Suppressor macrophage treated with lipopolysaccharide for 4 hours (primary cell): ENCODE measurements at places on chromosomes 4 and X.

- DNase-seq = no peak
Measured at GRCh38 chrX:10747975-10748374, 127.6 kb upstream of the MID1 start.

- no peak for DNase-seq
Measured at GRCh38 chrX:38126179-38126578, 94.5 kb downstream of the SRPX start.

DNA sequence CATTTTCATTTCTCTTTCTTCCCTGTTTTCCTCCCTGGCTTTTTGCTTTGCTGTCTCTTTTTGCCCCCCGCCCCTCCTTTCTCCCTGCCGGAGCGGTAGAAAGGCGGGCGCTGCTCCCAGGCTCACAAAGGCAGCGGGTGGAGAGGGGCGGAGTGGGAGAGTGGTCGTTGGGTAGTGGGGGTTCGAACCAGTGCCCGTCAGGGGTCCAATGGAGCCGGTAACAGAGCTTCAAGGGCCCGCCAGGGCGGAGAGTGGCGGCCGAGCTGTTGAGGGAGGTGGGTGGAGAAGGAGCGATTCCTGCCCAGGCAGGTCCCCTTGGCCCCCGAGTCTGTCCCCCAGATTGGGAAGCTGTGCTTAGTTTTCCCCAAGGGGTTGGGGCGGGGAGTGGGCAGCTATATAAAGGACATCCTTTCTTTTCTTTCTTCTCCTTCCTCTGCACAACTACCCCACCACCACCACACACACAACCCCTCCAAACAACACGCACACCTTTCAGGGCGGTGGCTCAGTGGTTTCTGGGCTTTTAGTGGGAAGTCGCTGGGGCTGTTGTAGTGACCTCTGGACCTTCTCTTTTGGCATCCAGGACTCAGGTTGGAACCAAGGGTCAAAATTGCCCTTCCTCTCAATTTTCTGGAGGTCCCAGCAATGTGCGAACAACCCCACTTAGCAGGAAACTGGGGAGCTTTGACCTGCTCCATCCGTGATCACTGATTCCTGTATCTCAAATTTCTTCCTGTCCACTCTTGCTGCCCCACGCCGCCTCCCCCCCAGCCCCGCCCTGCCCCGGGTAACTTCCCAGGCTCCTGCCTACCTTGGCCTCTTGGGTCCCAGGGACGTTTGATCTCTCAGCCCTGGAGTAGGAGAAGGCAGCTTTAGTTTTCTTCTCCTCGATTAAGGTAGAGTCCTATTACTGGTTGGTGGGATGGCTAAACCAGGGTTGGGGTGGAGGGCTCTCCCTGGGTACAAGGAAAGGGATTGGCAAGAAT lies 1.9 kb downstream of the EFNB1 start:
- DNase-seq = no peak

GRCh38 chrX:11064851-11065600 lies 46.1 kb upstream of the HCCS start:
- DNase-seq = no peak

GRCh38 chr4:39305912-39306677 lies 60.1 kb downstream of the RFC1 start:
- no peak for DNase-seq

DNA sequence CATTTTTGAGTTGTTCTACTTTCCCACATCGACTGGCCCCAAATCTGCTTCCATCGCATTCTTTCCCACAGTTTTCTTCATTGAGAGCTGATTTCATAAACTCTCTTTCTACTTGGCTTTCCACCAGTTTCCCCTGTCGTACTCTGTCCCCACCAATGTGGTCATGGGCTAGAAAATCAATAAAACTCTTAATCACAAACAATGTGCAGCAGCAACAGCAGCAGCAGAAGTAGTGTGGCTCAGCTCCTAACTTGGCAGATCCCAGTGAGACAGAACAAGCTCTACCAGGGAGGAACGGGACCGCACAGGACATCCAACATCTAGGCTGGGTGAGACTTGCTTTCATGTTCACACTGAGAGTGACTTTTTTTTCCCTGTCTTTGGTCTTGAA lies 3.1 kb upstream of the SETD7 start:
- no peak for DNase-seq

DNA sequence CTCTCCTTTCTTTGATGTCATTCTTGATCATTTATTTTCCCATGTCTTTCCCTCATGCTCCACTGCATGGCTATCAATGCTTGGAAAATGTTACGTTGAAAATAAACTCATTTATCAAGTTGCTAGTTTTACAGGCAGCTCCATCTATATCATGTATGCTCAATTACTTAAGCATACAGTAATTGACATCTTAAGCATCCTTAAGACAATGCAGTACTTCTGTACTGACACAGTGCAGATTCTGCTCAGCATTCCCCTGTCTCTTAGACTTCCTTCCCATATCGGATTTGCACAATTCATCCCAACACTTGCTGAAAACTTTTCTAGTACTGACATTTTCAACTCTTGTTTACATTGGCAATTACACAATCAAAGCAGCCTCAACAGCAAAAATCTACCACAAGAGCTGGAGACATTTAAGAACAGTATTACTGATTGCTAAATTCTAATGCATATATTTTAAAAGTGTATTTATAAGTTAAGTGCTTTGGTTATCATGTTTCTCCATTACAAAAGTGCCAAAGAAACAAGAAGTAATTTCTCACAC lies 165.6 kb downstream of the ATP10D start:
- no peak for DNase-seq

DNA sequence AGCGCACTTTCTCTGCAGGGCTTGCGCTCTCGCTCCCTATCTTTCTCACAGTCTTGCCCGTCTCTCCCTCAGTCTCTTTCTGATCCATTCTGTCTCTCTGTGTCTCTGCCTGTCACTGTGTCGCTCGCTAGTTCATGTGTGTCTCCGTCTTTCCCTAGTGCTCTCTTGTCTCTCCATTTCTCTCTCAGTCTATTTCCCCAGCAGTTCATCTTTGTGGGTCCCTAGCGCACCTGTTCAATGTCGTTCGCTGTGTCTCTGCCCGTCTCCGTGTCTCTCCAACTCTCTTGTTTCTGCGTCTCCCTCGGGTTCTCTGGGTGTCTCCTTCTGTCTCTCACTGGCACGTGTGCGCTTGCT lies 1.5 kb downstream of the GPR101 start:
- no peak for DNase-seq

DNA sequence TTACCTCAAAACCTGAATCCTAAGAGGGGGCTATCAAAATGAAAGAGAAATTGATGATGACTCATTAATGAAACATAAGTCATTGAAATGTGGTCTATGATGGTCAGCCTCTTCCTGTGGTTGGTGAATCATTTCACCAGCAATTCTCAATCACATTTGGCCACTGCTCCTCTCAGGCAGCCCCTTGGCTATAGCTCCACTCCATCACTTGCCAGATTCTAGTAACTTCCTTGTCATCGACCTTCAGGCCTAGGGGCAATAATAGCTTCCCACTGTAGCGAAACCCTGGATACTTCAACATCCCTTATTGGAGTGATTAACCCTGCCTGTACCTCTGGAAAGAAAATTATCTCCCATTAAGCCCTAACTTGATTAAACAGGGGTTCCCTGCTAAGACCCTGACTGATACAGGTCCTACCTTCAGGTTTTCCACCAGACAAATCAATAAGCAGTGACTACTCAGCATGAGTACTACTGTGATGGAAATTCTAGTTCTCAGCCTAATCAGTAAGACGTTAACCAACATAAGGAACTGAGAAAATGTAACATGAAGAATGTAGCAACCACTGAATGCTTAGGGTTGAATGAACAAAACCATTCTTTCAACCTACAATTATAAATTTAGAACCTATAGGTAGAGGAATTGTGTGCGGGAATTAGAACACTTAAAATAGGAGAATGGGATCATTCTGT lies 30.4 kb downstream of the ADH7 start:
- DNase-seq = peak; percentile 50

DNA sequence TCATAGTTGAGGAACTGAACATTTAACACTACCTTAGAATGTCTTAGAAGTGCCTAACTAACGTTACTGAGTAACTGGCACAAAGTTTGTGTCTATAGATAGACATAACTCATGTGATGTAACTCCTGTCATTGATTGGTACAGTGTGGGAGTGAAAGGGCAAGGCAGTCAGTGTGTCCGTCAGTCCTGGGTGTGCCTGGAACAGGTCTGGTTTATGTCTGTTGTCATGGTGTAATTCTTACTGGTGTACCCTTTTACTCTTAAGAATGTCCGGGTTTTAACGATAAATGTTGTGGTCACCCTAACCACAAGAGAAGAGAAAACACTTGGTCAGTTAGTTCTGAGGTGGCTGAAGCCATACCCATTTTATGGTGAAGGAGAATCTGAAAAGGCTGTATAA lies 93.1 kb upstream of the ESX1 start:
- no peak for DNase-seq

DNA sequence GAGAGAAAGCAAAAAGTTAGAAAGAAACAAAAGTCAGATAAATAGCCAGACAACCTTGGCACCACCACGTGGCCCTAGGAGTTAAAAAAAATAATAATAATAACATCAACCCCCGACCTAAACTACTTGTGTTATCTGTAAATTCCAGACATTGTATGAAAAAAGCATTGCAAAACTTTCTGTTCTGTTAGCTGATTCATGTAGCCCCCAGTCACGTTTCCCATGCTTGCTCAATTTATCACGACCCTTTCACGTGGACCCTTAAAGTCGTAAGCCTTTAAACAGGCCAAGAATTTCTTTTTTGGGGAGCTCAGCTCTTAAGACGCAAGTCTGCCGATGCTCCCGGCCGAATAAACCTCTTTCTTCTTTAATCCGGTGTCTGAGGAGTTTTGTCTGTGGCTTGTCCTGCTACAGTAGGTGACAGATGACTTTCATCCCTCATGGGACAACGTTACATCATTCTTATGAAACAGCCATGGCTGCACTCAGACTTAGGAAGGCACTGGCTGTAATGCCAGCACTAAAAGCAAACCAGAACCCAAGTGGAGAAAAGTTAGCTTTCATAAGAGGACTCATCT lies 520 bp downstream of the ACOX3 start:
- DNase-seq = peak; percentile 80

GRCh38 chr4:121739575-121739974 lies 25.4 kb downstream of the SMIM43 start:
- no peak for DNase-seq

- peak; percentile 73 for DNase-seq
Measured at GRCh38 chr4:76302826-76303438, 3.6 kb upstream of the STBD1 start.

- DNase-seq = no peak
Measured at GRCh38 chr4:81199831-81200230, 15.2 kb downstream of the PRKG2 start.

GRCh38 chrX:43860646-43861370 lies 21.4 kb downstream of the MAOB start:
- no peak for DNase-seq

GRCh38 chrX:139892512-139892911 lies 40.3 kb downstream of the ATP11C start:
- peak; percentile 29 for DNase-seq

DNA sequence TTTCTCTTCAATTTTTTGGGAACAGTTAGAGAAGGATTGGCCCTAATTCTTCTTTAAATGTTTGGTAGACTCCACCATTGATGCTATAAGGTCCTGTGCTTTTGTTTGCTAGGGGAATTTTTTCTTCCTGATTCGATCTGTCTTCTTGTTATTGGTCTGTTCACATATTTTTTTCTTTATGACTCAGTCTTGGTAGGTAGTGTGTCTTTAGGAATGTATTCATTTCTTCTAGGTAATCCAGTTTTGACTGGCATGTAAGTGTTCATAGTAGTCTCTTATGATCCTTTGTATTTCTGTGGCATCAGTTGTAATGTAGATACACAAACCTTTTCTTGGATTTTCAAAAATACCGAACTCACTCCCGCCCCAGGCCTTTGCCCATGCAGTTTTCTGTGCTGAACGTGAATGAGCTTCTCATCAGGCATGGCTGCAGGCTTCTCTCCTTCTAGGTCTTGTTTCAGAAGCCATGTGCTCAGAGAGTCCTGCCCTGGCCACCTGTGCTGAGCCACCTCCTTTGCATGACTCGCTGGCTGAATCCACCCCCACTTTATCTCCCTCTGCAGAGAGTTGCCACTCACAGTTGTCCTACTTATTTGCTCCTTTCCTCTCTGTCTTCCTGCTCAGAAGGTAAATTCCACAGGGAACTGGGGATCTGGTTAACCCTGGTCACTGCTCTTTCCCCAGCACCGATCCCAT lies 67.0 kb downstream of the STK32B start:
- no peak for DNase-seq

DNA sequence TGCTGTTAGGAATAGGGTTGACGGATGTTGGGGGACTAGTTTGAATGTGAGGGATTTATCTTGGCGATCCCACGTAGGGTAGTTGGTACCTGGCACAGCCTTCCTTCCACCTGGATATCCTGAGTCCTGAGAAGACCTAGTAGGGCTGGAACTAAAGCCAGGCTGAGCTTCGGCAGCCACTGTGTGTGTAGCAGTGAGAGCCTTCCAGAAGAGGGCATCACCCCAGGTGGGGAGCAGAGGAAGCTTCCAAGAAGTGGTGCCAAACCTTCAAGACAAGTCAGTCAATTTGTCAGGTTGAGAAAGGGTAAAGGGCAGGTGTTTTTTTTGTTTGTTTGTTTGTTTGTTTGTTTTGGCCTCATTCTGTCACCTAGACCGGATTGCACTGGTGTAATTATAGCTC lies 1.2 kb upstream of the FGFBP2 start:
- DNase-seq = no peak

DNA sequence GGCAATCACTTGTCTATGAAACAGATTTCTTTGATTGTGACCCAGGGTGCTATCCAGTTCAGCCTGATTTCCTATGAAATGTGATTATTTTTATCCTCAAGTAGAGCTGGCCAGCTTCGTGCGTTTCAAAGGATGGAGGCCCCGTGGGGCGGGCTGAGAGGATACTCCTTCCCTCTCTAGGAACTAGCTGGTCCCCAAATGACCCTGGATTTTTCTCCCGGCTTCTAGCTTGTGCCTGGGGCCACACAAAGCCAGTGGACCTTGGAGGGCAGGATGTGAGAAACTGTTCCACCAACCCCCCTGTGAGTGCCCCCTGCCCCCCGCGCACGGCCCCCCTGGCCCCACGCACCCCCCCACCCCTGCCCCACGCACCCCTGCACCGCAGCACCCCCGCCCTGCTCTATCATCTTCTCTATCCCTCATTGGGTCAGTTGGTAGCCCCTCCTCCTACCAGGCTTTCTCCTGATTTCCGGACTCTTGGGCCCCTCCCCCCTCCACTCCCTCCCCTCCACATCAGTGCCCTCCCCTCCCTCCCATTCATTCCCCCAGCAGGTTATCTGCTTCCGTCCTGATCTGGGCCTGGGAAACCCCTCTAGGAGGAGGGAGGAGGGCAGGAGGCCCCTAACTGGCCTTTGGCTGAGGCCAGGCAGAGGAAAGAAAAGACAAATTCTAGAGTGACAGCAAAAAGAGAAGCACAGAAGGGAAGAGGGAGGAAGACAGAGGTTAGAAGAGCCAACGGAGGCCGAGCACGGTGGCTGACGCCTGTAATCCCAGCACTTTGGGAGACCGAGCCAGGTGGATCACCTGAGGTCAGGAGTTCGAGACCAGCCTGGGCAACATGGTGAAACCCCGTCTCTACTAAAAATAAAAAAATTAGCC lies 3.3 kb downstream of the XPNPEP2 start:
- no peak for DNase-seq

DNA sequence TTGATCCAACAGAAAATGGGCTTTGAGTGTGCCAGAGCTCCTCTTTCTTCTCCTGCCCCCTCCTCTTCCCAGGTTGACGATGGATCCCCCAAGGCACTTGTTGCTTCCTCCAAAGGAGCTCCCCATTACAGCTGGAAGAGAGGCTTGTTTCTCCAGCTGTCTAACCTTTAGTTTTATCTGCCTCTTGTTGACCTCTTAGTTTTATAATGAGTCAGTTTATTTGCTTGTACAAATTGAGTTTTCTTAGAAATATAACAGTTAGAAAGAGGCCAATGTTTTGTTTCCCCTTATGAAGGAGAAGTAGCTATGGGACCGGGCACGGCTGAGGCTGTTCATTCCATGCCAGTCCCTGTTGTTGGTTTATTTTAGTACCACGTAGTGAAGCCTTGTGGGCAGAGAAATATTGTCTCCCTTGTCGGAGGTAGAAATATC lies 158.2 kb downstream of the SPRY1 start:
- no peak for DNase-seq
